ENCODE measurements at places on chromosomes 6 and 20. TPM values are rescaled to one million over a fixed set of nuclear protein-coding genes. Genes with fewer than 3 reads are reported as not detected.

- no peak for DNase-seq
Measured at GRCh38 chr6:143128681-143129015, 68.0 kb downstream of the AIG1 start.

Gene PXDC1
- 23.1 TPM for polyA plus RNA-seq

DNA sequence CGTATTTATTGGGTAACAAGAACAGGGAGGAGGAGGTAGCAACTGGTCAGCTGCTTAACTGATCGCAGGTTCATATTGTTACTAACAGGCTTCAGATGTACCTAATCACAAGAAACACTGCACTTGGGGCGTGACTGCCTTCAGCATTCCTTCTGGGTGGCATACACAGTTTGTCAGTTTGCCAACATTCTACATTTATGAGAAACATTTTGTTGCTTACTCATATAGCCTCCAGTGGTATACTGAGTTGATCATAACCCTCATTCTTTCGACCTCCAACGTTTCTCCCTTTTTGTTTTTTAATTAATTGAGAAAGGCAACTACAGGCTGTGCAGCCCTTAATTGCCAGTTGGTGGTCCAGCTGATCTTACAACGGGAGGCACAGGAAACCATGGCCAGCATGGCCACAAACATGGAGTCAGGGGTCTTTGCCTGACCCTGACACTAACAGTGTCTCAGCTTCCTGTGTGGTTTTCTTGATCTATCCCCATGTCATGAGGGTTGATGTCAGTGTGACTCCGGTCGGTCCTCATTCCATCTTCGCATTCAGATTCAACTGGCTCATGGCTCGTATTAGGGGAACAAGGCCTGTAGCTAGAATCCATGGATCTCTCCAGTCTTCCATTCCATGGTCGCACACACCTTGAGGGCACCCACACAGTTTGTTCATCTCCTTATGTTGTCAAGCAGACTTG, 9.4 kb downstream of the EPB41L2 start:
- no peak for DNase-seq

Gene PRR18
- polyA plus RNA-seq: 0.05 TPM

Measured in ovary (tissue), 10 donors.